ELF-1 (cell line): ENCODE measurements at places on chromosomes 12 and 14.

- DNase-seq = peak; percentile 83
These were observed 12.2 kb downstream of the AGAP2 start for GRCh38 chr12:57726151-57726883.

DNA sequence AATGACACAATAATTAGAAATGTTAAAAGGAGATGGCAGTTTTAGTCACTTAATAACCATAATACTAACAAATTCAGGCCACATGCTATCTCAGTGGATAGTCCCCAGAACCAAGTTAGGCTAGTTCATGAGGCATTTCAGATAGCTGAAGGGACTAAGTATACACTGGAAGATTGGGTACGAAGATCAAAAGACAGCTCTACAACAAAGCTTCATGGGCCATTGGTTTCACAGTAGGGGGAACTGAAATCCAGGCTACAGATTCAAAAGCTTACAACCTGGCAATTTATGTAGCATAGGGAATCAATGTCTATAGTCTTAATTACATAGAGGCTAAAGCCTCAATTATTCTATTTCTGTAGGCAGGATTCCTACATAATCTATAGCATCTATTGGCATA, 343.0 kb downstream of the RGS6 start:
- DNase-seq = no peak

DNA sequence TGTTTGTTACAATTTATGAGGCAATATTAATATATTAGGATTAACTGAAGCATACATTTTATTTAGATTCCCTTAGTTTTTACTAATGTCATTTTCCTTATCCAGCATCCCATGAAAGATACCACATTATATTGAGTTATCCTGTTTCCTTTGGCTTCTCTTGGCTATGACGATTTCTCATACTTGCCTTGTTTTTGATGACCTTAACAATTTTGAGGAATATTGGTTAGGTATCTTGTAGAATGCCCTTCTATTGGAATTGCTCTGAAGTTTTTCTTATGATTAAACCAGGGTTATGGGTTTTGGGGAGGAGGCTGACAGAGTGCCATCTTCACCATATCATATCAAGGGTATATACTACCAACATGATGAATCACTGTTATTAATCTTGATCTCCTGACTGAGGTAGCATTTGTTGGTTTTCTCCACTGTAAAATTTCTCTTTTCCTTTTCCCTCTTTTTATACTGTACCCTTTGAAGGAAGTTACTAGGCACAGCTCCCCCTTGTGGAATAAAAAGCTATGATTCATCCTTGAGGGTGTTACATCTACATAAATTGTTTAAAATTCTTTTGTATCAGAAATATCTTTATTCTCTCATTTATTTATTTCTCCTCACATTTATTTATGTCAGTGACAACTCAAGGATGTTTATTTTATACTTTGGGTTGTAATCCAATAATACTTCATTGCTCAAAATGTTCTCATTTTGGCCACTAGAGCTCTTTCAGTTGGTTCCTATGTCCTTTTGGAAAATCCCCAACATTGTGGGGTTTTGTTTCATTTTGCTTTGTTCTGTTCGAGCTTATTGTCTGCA, 239.0 kb downstream of the SLC16A7 start:
- no peak for DNase-seq

GRCh38 chr14:45089813-45090212, 5.9 kb downstream of the PRPF39 start:
- no peak for DNase-seq

- no peak for DNase-seq
These were observed 316.0 kb downstream of the CCDC91 start for GRCh38 chr12:28506271-28506670.

DNA sequence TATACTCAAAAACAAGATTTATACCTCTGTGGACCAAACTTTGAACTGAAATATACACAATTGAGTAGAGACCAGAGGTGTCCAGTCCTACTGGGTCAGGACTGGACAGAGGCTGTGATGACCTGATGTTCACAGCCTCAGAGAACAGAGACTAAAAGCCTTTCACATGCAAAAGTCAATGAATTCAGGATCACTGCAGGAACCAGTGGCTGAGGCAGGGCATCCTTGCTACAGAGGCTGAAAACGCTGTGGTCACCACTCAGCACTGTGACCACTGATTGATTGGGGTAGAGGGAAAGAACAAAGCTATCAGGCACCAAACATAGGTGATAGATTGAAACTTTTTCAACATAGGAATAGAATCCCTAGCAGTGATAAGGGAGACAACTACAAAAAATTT, 25.1 kb downstream of the GRIP1 start:
- DNase-seq = peak; percentile 36

- no peak for DNase-seq
These were observed 2.6 kb downstream of the SERPINA3 start for GRCh38 chr14:94614802-94615201.

DNA sequence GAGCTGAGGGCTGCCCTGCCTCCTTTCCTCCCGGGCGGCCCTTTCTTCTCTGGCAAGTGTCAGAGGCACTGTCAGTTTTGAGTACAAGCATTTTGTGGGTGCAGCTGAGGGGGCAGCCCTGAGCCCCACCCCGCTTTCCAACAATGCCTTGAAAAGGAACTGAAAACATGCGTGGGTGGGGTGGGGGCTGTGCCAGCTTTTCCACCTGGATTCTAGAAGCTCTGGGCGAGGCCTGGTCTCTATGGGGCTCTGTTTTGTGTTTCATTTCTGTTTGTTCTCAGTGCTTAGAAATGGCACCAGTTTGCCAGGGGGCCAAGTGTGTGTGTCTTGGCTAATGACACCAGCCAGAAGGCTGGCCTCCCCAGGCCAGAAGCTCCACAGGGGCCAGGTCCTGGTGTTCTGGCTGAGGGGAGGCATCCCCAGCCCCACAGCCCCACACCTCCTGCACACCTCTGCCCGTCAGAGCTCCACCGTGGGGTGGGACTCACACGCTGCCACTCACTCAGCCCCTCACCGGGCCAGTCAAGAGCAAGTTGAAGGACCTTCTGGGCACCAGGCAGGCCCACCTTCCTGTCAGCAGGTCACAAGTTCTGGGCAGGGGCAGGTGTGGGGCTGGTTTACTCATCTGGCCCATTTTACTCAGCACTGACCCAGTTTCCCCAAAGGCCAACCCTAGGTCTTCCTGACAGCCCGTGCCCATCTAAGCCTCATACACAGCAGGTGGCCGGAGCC, 155.1 kb downstream of the CALM1 start:
- no peak for DNase-seq
